ENCODE measurements at places on chromosomes 4 and X.

GRCh38 chr4:28014469-28014868 is 1153.8 kb downstream of the STIM2 start:
- DNase-seq = no peak

DNA sequence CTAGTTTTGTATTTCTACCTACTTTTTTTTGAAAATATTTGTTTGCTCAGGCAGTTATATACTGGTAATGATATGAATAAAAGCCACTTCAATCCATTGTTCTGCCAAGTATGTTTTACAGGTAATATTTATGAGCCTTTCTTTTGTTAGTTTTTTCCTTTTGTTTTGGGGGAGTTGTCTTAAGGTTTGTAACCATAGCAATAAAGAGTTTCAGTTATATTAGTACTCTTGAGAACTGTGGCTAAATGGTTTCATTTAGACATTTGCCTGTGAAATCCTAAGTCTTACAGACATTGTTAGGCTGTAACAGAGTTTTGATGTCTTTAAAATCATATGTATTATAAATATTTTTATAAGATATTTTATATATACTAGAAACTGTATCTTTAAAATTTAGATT is 150.1 kb downstream of the DIPK2B start:
- no peak for DNase-seq

DNA sequence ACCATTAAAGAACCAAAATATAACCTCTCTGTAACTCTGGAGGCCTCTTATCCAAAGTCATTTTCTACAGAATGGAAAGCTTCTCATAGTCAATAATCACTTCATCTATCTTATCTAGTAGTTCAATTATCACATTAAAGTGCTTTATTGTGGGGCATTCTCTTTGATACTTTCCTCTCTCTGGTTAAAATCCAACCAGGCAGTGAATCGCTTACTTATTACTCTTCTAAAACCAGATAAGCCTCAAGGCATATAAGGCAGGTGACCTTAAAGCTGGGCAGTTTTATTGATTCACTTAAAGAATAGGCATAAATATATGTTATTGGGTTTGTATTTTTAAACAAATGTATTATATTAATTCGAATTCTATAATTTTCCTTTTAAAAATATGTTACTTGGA is 2162.1 kb upstream of the TENM3 start:
- no peak for DNase-seq

- no peak for DNase-seq
Observed at GRCh38 chr4:51890760-51891159, 47.8 kb downstream of the DCUN1D4 start.

- DNase-seq = no peak
Observed at GRCh38 chr4:24179201-24179840, 289.5 kb upstream of the PPARGC1A start.

DNA sequence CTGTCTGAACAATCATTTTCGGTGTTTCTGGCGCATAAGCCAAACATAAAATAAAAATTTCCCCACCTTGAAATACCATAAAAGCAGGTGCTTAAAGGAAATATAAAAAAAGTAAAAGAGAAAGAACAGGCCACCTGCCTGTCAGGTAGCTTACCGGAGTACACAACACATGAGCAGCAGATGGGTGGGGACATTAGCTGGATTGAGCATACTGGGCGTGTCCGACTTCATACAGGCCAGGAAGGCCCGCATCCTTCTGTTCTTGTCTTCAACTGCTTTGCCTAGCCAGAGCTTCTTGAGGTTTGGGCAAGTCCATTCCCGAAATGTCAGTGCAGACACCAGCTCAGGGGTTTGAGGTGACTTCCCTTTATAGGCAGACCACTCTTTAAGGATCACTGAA is 66.7 kb downstream of the FAM120C start:
- no peak for DNase-seq

DNA sequence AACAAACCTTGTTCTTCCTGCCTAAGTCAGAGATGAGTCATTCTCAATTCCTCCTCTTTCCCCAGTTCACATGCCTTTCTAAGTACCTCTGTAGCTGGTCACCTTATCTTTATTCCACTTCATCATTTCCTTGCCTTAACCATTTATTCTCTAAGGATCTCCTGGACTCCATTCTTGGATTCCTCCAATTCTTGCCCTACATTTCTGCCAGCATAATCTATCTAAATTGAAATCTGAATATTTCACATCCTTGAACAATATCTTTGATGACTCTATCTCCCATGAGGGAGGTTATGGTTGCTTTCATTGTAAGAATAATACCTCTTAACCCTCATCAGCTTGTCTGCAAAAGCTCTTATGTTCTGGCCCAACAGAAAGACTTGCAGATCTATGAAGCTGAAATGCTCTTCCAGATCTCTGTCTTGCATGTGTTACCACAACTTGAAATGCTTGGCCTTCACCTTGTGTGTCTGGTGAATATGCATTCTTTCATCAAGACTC is 28.6 kb upstream of the PDE5A start:
- DNase-seq = no peak

DNA sequence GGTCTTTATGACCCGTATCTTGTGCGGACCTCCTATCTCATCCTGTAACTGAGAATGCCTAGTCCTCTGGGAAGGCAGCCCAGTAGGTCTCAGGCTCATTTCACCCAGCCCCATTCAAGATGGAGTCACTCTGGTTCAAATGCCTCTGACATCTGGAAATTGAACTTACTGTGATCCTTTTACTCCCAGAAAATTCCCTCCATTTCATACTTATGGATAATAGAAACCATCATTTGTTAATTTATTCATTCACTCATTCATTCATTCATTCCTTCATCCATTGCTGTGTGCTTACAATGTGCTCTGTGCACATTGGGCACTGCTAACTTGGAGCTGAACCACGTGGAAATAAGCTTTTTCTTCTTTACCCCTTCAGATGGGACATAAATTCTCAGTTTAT is 9.2 kb upstream of the ATP6AP2 start:
- DNase-seq = no peak

GRCh38 chr4:42391981-42392380 is 5.3 kb upstream of the SHISA3 start:
- no peak for DNase-seq

DNA sequence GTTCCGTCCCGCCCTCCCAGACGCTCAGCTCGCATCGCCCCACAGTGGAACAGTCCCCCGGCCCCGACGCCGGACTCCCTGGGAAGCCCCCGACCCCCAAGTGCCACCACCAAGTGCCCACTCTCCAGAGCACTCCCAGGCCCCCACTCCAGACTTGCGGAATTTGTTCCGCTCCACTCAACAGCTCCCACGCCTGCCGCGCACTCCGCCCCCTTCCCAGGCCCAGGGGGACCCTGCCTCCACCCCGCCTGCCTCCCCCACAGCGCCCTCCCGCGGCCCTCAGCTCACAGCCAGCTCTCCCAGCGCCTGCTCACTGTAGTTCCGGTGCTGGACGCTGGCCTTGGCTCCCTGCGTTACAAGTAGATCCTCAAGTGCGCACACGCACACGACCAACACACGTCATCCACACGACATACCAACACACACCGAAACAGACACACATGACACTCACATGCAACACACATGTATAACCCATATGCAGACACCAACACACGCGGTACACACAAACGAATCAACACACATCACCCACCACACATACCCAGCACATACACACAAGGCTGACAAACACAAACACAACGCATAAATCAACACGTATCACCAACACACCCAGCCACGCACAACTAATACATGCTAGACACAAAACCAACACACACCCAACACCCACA is 8.0 kb downstream of the MSX1 start:
- DNase-seq = no peak

DNA sequence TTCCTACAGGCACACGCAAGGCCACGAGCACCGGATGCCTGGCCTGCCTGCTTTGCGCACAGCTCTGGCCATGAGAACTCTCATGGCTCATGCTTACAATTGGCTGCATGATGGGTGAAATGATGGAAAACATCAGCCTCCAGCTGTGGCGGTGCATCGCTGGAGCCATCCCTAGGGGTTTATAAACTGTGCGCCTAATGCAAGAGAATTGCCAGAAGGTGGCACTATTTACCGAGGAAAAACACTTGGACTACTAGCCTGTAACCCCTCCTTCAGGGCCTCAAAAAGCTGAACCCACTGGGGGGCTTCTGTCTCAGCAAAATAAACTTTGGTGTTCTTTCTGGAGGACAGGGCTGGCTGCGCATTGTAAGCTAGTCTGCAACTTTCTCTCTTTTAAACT is 51.9 kb downstream of the PHKA2 start:
- DNase-seq = no peak

DNA sequence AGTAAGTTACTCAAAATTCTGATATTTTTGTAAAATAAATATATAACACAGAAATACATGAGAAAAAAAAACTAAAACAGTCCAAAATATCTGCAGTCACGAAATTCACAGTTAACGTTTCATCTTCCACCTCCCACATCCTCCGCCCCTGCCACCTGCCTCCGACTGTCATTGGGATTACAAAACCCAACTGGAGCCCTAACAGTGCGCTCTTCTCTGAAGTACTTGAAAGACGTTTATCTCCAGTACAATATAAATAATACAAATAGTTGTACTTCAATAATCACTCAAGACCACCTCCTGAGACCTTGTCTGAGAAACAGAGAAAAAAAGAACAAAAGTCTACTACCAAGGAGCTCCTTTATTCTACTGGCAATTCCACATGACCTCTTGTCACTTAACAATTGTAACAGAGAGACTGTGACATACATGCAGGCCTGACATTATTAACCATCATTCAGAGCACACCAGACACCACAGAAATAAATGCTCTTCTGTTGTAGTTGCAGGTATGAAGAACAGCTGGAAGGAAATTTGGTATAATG is 280.6 kb downstream of the PPP3CA start:
- DNase-seq = no peak

DNA sequence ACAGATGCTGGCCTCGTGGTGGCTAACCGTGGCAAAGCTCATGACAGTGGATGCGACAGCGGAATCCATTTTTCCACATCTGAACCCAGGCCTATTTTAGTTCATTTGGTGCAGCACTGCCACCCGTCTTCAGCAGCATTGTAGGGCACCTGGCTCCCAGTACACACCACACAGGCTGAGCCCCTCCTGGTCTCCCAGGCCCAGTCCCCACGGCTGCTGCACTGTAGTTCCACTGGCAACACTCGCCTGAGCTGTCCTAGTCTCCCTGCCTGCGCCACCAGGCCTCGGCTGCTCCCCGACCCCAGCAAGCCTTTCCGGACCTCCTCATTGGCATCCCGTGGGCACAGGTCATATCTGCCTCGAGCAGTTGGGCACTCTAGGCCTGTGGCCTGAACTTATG is 76.2 kb downstream of the MTMR1 start:
- no peak for DNase-seq

DNA sequence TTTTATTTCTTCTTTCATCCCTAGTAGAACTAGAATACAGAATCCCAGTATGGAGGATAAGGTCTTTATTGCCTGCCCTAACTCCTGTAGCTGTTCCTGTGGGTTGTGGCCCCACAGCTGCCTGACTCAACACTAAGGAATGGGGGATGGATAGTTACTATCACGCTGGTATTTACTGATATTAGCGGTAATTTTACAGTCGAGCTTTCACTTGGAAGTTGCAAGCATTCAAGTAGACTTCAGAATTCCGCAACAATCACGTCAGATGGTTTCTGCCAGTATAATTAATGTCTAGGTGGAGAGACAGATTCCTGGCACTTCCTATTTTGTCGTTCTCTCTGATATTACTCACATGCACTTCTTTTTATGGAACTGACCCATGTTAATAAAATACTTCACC is 489.8 kb downstream of the PABPC4L start:
- no peak for DNase-seq

DNA sequence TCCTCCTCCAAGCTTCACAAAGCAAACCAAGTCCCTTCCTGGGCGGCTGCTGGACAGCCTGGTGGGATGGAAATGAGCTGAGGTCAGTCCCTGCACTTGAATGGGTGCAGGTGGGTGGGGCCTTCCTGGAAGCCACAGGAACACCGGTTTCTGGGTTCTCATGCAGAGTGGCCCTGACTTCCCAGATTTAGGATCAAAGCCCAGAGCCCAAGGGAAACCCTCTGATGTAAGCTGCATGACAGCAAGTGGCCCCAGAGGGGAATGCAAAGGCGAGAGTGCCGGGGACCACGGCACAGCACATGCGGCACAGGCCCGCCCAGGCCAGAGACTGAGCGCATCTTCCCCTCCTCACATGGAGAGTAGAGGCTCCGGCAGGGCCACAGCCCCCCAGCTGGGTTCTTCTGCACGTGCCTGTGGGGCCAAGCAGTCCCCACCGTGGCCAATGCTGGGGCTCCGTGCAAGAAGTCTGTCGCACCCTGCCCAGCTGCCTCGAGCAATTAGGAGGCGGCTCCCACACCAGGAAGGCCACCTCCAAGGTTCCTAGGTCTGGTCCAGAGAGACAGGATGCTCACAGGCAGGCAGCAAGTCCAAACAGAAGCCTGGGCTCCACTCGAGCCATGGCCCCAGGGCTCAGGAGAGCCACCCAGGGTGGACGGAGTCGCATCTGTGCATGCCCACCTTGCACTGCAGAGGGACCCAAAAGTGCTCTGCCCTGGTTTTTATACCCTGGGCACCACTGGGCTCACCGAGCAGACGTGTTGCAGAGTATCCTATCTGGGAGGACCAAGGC is 83.0 kb downstream of the HTRA3 start:
- no peak for DNase-seq

DNA sequence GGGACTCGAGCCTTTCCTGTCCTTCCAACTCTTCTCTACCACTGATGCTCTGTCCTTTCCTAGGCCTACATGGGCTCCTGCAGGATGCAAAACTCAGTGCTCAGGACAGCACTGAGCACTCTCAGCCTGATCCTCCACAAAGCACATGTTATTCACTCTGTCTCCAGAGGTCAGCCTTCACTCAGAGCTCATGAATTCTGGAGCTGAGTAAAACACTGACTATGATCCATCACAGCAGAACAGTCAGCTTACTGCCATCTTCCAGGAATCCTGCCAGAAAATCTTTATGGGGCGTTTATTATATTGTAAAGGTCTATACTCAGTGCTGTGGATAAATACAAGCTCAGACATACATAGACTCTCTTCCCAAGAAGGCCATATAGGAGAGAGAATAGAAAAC is 121.5 kb upstream of the CPEB2 start:
- DNase-seq = no peak

DNA sequence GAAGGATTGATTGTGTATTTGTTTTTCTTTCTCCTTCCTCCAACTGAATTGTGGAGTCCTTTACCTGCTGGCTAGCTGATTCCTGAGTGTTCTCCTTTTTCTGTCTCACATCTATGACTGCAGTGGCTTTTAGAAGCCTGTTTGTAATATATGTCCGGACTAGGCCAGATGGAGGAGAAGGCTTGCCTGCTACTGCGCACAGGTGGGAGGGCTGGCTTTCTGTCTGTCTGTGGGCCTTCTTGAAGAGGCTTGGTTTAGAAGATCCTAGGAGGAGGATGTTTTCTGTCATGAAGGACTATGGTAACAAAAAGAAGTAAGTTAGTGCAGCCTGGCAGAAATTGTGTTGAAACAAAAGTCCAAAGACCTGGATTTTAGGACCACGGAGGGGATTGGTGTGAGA is 8.5 kb downstream of the PPP1R3F start:
- DNase-seq = no peak

DNA sequence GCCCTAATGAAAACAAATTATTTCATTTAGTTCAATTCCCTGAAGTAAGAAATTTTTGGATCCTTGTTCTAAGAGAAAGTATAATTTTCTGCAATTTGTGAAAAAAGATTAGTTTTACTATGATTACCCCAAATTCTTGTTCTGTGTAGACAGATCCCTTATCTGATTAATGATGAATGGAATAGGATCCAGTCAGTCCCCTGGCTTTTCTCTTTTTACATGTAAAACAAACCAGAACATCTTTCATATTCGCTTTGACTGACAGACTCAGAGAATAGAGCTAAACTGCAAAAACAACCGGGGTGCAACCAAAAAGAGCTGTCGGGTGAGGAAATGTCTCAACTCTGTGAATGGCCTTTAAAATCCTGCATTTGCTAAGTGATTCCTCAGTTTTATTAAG is 93.4 kb upstream of the VEGFC start:
- no peak for DNase-seq

All from stimulated activated naive CD8-positive, alpha-beta T cell treated with anti-CD3 and anti-CD28 coated beads, Interleukin-15, amount 100 ng/mL, for 72 hours (primary cell).